ENCODE measurements at places on chromosomes 4 and X.

DNA sequence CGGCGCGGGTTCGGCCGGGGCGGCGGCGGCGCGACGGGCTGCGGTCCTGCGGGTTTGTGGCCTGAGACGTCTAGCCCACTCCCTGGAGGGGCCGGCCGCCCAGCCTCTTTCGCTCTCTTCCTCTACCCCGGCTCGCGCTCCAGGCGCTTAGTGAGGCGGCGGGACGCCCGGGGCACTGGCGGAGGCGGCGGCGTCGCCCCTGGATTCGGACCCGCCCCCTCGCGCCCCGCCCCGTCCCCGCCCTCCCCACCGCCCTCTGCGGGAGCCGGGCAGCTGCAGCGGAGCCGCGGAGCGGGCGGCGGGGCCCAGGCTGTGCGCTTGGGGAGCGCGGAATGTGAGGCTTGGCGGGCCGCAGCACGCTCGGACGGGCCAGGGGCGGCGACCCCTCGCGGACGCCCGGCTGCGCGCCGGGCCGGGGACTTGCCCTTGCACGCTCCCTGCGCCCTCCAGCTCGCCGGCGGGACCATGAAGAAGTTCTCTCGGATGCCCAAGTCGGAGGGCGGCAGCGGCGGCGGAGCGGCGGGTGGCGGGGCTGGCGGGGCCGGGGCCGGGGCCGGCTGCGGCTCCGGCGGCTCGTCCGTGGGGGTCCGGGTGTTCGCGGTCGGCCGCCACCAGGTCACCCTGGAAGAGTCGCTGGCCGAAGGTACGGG lies at the start of gene BMP2K:
Gene BMP2K, plus strand, starts transcription at position 272 of the 650 bp plus-strand sequence. Its CDS starts 194 bp downstream, at position 466.
- DNase-seq = peak; percentile 89

GRCh38 chrX:64195862-64196261 lies 9.6 kb downstream of the AMER1 start:
- no peak for DNase-seq

DNA sequence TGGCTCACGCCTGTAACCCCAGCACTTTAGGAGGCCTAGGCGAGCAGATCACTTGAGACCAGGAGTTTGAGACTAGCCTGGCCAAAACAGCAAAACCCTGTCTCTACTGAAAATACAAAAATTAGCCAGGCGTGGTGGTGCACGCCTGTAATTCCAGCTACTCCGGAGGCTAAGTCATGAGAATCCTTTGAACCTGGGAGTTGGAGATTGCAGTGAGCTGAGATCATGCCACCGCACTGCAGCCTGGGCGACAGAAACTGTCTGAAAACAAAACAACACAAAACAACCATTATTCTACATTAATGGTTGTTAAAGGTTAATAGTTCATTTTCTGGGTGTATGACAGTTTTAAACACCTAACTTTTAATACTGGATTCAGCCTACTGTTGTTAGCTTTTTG lies 1.6 kb upstream of the SMARCA5 start:
- no peak for DNase-seq

GRCh38 chrX:12989461-12989860 lies 14.6 kb downstream of the TMSB4X start:
- no peak for DNase-seq

DNA sequence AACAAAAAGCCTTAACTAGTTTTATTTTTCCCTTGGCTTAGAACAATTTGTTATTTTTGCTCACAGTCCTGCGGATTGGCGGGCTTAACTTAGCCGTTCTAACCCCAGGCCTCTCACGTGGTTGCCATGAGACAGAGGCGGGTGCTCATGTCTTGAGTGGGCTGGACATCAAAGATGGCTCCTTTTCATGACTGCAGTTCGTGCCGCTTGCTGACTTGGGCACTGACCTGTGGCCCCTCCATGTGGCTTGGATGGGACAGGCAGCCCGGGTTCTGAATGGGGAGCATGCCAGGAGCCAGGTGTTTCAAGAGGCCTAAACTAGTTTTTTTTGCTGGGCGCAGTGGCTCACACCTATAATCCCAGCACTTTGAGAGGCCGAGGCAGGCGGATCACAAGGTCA lies 40.7 kb downstream of the CDS1 start:
- no peak for DNase-seq

- no peak for DNase-seq
Measured at GRCh38 chr4:25500626-25501316, 123.7 kb downstream of the ANAPC4 start.

DNA sequence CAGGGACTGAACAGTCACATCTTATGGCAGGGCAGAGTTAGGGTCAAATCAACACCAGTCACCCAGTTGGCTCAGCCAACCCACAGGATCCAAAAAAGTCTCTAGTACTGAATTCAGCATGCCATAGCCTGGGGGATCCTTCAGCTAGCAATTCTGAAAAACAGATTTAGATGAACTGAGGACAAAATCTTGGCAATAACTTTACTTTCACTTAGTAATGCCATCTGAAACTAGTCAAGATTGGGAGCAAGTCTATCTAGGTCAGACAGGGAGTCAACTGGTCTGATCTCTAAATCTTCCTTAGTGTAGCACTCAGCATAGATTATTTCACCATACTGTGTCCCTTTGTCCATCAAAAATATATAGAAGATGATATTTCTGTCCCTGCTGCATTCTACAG lies 76.0 kb downstream of the HHIP start:
- peak; percentile 6 for DNase-seq

DNA sequence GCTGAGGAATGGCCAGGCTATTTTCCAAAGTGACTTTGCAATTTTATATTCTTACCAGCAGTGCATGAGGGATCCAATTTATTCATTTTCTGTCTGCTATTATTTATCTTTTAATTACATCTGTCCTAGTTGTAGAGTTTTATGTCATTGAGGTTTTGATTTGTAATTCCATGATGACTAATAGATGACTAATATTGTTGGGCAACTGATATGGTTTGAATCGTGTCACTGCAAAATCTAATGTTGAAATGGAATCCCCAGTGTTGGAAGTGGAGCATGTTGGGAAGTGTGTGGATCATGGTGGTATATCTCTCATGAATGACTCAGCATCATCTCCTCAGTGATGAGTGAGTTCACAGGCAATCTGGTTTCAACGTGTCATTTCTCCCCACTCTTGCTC lies 201.5 kb downstream of the TBX22 start:
- peak; percentile 0 for DNase-seq

DNA sequence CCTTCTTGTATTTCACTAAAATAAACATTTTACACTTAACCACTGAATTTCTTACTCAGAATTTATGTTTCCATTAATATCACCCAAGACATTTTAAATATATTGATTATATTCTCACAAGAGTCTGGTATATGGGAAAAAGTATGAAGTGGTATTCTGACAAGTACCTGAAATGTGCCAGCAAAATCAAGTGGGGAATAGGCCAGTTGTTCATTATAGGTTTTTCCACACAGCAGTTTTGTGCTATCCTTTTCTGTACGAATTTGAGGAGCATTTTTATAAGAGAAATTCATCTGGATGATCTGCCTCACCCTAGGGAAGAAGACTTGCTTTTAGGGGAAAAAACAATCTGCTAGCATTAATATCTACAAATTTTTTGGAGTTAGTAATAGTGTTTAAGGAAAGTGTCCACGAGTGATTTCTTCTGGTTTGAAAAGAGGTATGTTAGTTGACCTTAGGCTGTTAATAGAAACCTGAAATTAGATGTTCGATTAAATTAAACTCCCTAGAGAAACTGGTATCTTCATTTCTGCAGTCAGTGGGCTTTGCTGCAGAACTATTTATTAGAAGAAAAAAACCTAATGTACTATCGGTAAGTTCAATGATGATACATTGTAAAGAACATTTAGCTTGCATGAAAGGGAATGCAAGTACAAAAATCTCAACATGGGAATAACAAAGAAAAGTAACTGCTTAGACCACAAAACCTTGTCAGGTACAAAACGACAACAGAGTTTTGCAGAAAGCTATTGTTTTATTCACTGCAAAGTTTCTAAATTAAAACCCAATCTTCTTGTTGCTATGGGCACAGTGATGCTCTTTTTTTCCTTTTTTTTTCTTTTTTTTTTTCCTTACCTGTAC lies 1.8 kb downstream of the KLF3 start:
- DNase-seq = no peak
